ENCODE measurements at places on chromosomes 1 and 21.

DNA sequence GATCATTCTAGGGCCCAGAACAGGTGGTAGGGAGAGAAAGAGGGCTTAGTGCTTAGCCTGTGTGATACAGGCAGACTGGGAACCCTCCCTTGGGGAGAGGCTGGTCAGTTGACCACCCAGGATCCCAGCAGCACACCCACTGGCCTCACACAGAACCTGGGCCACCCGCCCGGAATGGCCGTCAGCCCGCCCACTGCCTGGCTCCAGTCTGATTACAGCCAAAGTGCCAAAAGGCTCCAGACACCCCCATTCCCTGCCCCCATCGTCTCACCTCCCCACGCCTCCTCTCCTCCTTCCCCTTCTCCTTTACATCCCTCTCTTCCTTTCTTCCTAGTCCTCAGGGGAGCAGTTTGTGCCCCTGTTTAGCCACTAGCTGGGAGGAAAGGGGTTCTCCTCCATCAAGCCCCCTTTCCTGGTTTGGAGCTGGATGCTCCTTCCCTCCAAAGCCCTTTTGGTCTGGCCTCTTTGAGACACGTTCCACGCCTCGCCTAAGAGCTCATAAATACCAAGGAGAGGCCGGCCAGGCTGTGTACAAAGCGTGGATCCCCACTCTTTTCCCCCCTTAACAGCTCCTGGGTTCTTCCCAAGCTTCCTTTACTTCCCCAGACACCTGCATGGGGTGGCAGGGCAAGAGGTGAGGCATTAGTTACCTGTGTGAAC, 4.6 kb upstream of the WNT2B start:
- DNase-seq: no peak

DNA sequence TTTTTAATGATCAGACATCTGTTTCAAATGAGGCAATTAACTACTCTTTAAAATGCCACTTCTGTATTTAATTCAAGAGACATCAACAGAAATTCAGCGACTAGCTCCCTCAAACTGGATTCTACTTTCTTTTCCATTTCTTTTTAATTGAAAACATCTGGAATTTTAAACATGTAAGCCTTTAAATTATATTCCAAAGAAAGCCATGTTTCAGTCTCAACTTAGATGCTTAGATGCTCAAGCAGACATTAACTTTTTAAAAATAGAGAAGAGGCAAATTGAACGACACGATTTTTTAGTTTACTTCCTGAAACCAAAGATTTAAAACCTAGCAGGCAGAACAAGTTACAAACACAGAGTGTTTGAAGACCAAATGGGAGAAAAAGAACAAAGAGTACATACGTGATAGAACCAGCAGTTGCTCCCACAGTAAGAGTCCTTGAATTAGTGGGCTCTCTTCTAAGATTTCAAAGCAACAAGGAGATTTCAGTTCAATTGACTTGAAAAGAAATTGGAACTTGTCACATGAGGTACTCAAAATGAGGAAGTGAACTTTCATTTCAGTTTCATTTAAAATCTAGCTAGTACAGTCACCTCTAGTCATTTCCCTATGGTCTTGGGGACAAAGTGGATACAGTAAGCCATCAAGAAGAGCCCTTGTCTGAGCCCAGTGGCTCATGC, at the start of gene CTSS:
CTSS (minus strand) TSS at position 483 of the 681 bp plus-strand sequence. CDS start 1,015 bp downstream, outside the sequence.
- no peak for DNase-seq

GRCh38 chr1:46285730-46286477, 17.5 kb downstream of the LRRC41 start:
- no peak for DNase-seq

DNA sequence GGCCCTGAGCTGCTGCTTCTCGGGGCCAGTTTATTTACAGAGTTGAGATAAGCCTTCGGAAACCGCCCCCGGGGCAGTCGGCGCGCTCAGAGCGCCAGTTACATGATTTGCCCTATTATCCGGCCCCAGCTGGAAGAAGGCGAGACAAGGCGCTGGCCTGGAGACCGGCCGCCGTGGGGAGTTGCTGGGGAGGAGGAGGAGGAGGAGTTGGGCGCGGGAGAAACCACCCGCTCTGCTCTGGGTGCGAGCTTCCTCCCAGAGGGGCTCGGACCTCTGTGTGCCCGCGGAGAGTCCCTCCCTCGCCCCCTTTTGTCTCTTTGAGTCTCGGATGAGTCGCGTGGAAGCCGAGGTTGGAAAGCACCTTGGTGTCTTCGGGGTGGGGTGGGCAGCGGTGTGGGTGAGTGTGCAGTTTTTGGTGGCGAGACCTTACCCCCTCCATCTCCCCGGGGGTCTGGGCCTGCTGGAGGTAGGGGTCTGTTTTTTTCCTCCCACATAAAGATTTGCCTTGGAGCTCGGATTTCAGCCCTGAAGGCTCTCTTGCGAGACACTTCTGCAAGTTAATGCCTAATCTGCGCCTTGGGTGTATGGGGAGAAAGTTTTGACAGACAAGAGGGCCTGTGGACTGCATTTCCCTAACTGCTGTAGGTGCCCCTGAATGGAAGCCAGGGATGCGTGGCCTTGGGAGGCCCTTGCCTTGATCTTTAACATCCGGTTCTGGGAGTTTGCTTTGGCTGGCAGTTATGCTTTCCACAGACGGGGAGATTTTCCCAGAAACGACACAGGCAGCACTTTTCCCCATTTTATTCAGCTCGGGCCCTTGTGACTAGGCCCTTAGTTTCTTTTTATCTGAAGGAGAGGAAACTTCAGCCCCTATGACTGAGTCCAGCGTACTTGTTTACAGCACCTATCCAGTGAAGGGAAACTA, 80.0 kb downstream of the NDUFS5 start:
- no peak for DNase-seq

DNA sequence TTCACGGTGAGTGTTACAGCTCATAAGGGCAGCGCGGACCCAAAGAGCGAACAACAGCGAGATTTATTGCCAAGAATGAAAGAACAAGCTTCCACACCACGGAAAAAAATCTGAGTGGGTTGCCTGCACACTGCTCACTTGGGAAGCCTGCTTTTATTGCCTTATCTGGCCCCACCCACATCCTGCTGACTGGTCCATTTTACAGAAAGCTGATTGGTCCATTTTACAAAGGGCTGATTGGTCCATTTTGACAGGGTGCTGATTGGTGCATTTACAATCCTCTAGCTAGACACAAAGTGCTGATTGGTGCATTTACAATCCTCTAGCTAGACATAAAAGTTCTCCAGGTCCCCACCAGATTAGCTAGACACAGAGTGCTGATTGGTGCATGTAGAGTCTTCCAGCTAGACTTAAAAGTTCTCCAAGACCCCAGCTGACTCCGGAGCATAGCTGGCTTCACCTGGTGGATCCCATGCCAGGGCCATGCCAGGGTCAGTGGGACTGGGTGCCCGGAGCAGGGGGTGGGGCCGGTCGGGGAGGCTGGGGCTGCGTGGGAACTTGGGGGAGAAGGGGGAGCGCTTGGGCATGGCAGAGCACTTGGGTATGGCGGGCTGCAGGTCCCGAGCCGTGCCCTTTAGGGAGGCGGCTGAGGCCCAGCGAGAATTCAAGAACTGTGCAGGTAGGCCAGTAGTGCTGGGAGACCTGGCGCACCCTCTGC, 75.4 kb upstream of the ATP1A1 start:
- no peak for DNase-seq
